HS-27A (cell line): ENCODE measurements at places on chromosomes 16 and 17.
A peak's percentile ranks its signal among the peaks of the same experiment; 100 is the strongest.

DNA sequence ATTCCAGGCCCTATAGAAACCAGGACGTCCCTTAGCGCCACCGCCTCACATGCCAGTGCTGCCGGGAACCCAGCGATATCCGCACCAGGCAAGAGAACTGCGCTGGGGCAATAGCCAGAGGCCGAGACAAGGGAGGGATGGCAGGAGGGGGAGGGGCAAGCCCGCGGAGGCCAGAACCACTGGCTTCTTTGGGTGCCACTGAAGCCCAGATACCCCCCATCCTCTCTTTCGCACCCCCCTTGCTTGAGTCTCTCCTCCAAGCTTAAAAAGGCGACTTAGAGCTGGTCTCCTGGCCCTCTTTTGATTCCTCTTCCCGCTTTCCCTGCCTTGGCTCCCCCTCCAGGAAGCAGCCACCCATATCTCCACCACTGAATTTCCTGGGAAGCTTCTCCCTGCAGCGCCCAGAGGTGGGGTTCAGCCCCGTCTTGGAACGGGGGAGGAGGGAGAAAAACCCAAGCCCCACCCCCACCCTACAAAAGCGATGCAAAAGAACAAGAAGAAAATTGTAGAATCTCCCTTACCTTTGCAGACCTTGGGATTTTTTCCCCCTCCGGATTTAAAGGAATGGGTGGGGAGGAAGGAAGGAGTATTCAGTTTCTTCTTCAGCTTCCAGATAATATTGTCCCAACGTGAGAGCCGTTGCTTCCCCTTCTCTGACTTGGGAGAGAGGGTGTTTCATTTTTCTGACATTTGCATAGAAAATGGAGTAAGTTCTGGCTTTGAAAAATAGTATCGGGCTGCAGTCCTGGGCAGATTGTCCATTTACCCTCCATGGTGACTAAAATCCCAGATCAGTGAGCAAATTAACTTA, 622 bp downstream of the HOXB6 start:
- no peak for DNase-seq

- DNase-seq: no peak
Observed at GRCh38 chr16:81544261-81544660, 99.7 kb downstream of the CMIP start.

DNA sequence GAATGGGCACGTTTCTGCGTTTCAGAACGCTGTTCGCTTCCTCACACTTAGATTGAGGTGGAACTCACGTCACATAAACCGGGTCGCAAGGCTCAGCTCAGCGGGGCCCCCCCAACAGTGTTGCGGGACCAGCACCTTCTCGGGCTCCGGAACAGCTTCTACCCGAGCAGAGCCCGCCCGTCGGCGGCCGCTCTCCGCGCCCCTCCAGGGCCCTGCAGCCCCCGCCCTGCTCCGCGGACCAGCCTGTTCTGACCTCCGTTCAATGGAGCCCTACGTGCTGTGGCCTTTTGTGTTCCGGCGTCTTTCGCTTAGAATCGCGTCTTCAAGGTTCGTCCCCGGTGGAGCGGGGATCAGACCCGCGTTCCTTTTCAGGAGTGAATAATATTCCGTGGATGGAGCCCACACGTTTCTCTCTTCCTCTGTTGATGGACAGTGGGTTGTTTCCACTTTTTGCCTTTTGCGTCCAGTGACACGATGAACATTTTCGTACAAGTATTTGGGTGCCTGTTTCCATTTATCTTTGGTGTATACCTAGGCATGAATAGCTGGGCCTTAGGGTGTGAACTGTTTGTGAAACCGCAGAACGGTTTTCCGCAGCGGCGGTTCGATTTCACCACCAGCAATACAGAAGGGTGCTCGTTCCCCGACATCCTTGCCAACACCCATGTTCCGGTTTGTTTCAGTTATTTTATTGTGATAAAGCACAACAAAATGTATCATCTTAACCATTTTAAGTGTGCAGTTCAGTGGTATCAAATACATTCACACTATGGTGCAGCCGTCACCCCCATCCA, 2.3 kb upstream of the SLC22A31 start:
- DNase-seq: no peak

- DNase-seq: no peak
Observed at GRCh38 chr16:50281391-50282009, 15.1 kb downstream of the ADCY7 start.

DNA sequence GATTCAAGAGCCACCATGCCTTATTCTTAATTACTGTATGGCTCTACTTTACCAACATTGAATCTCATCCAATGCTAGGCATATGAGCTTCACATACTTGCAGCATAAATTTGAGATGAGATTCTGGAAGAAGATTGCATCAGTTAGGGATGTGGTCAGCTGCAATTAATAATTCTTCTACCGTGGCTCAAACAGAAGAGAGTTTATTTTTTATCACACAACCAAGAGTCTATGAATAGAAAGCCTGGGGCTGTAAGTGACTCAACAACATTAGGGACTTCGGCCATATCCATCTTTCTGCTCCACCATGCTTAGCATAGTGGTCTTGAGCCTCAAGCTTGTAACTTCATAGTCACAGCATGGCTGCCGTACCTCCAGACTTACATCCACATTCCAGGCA, 179.4 kb upstream of the IRX6 start:
- no peak for DNase-seq

DNA sequence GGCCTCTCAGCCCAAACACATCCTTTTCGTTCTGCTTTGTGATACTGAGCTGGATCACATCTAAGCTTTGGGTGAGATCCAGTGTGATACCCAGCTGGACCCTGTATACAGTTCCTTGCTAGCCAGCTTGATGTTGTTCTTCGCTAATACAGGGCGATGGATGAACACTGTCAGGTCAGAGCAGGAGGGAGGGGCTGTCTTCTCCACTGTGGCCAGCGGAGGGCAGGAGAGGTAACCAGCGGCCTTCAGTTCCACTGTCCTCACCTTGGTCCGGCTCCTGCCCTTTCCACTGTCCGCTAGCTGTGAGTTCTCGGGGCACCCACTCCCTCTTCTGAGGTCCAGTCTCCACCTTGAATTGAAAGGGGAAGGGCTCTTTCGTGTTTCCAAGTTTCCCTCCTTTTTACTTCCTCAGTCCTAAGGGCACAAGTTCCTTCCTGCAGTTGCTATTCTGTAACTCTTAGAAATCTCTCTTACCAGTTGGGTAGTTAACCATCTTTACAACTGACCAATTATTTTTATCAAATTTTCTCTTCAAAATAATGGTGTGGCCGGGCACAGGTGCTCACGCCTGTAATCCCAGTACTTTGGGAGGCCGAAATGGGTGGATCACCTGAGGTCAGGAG, 3.0 kb upstream of the ZNF213 start:
- DNase-seq: no peak

- peak; percentile 33 for DNase-seq
Observed at GRCh38 chr16:85086347-85087291, 25.7 kb downstream of the CIBAR2 start.

GRCh38 chr17:79160980-79161636, 86.5 kb downstream of the ENGASE start:
- no peak for DNase-seq

GRCh38 chr17:32927724-32928585, at the start of gene TMEM98:
Gene TMEM98 (plus strand): TSS chr17:32928153. CDS start chr17:32931529, 3,376 bp downstream.
- no peak for DNase-seq

DNA sequence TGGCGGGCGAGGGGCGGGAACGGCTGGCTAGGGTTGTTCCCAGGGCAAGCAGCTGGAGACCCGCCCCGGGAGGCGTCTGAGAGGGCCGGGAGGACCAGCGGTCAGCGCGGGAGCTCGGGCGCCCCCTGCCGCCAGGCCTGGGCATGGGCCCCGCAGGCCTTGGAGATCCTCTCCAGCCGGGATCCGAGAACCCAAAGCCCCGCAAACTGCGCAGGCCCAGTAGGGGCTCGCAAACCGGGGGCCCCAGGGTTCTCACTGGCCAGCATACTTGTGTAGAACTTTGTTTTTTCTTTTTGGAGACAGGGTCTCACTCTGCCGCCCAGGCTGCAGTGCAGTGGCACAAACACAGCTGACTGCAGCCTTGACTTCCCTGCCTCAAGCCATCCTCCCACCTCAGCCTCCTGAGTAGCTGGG, 20.8 kb upstream of the ZNF423 start:
- no peak for DNase-seq

GRCh38 chr17:27481327-27481726, 25.1 kb downstream of the KSR1 start:
- no peak for DNase-seq

DNA sequence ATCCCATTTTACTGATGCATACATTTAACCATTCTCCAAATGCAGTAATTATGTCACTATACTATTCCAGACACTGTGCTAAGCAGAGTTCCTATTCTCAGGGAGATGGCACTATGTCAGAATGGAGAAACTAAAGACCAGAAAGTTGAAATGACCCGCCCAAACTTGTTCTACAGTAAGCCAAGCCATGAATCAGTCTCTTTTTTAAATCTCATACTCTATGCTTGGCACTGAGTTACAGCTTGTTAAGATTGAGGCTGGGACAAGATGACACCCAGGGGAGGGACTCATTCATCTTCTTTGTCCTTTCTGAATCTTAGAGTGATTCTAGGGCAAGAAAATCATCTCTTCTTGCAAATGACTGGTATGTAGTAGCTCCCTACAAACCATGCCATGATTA, 247.0 kb upstream of the CCL2 start:
- DNase-seq: no peak

GRCh38 chr16:64144617-64145016, 977.2 kb downstream of the CDH11 start:
- DNase-seq: no peak

DNA sequence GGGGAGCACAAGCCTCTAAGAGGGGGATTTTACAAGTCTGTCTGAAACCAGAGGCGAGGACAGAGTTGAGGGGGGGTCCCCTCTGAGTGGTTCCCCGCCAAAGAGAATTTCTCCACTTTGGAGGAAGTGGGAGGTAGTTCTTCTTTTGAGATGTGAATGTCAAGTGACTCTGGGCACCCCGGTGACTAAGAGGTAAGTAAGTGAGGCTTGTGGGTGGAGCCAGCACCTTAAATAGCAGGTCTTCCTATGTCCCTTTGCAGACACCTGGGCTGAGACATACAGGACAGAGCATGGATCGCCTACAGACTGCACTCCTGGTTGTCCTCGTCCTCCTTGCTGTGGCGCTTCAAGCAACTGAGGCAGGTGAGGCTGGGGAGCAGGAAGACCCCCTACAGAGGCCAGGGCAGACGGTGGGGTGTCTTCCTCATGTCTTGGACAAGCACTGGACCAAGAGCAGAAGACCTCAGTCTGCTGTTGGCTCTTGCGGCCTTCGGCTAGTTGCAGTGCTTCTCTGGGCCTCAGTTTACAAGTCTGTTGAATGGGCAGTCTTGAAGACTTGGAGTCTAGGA, at the start of gene CCL22:
Gene CCL22, plus strand, starts transcription at position 257 of the 569 bp plus-strand sequence. Its CDS starts 34 bp downstream, at position 291.
- no peak for DNase-seq

GRCh38 chr17:81538651-81539570, 10.7 kb downstream of the FSCN2 start:
- DNase-seq: no peak

DNA sequence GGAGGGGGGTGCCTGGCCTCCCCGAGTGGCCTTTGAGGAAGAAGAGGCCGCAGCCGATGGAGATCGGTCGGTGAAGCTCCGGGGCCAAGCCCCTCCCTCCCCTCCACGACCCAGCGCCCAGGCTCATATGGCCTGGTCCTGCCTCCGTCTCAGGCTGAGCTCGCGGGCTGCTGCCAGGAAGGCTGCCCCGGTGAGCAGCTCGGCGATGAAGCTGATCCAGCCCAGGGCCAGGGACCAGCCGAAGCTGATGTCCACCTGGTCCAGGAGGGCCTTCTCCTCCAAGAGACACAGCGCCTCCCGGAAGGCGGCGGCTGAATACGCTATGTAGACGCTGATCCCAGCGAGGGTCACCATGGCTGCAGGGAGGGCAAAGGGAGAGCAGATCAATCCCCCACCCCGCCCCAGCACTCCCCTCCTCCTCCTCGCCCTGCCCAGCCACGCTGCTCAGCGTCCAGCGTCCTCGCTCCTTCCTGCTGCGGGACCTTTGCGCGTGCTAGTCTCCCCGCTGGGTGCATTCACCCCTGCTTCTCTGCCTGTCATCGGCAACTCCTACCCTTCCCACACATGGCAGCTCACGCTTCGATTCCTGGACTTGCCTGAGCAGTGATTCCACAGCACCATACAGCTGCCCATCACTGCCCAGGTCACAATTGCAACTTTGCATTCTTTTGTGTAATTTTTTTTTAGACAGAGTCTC, 20.5 kb downstream of the TMEM114 start:
- no peak for DNase-seq

- no peak for DNase-seq
Observed at GRCh38 chr17:56475116-56475515, 118.4 kb upstream of the NOG start.

DNA sequence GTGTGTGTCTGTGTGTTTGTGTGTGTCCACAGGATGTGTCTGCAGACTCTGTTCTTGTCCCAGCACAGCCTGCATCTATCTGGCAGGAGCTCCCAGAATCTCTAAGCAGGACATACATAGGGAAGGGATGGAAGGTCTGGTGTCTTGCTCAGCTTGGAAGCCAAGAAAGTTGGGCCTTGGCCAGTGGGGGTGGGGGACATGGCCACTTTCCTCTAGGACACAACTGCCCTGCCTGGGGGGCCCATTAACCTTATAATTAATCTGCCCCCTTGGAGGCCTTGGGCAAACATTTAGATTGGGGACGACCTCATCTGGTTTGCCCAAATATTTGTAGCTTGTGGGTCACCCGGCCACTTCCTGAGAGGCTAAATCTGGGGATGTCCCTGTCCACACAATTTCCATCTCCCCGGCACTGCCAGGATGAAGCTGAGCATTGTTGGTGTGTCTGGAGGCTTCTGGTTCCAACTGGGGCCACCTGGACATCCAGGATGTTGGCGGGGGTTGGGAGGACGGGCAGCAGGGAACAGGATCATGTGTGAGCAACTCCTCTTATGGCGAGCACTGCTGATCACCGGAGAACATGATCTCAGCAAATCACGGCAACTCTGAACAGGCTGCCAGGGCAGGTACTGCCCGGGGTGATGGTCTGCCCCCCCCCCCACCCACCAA, 17.2 kb upstream of the FOXF1 start:
- no peak for DNase-seq
